Left kidney (tissue), 8 donors: ENCODE measurements at places on chromosomes 7 and 10.

DNA sequence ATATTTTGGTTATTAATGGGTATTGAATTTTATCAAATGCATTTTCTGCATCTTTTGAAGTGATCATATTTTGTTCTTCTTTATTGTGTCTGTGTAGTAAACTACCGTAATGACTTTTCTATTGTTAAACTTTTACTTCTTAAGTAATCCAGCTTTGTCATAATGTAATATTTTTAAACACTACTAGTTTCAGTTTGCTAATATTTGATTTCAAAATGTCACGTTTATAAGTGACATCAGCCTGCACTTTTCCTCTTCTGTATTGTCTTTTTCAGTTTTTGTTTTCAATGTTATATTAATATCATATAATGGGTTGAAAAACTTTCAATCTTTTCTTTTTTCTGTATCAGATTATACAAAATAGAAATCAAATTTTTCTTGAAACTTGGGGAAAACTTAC, 71.6 kb upstream of the ANKRD1 start:
- DNase-seq, result no peak

GRCh38 chr7:151347200-151347599, 5.6 kb downstream of the NUB1 start:
- no peak for DNase-seq

GRCh38 chr10:70176441-70176840, 6.1 kb upstream of the SAR1A start:
- no peak for DNase-seq

- no peak for DNase-seq
Observed at GRCh38 chr7:27141923-27142579, 1.4 kb downstream of the HOXA5 start.

DNA sequence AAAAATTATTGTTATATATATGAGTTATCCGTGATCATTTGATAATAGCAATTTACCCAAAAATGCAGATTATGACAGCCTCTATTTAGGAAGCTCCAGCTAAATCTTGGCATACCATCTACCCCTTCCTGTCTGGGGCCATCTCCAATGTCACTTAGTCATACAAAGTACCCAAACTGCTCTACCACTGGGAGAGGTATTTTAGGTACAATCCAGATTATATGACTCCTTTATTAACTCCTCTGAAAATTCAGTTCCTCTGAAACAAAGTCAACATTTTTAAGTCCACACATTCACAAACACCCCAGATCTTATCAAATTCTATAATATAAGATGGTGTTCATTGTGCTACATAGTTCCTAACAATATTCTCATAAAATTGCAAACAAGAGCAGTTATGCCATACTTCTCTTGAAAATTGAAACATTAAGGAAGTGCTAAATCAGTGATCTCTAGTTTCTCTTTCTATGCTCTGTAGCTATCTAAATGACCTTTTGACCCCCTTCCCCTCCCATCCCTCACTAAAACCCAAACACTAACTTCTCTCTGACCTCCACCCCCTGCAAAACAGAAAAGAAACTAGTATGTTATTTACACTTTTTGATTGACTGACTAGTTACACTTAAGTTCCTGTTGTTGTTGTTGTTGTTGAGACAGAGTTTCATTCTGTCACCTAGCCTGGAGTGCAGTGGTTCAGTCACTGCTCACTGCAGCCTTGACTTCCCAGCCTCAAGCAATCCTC, 16.4 kb downstream of the HOXA1 start:
- no peak for DNase-seq
